DMS153 (cell line): ENCODE measurements at places on chromosomes 11 and 22.

GRCh38 chr11:108497317-108498045, 703 bp downstream of the POGLUT3 start:
- peak; percentile 76 for DNase-seq

GRCh38 chr11:96045622-96046456, 121.9 kb upstream of the MTMR2 start:
- DNase-seq: no peak

GRCh38 chr22:31056986-31057599, 24.0 kb upstream of the SMTN start:
- no peak for DNase-seq

DNA sequence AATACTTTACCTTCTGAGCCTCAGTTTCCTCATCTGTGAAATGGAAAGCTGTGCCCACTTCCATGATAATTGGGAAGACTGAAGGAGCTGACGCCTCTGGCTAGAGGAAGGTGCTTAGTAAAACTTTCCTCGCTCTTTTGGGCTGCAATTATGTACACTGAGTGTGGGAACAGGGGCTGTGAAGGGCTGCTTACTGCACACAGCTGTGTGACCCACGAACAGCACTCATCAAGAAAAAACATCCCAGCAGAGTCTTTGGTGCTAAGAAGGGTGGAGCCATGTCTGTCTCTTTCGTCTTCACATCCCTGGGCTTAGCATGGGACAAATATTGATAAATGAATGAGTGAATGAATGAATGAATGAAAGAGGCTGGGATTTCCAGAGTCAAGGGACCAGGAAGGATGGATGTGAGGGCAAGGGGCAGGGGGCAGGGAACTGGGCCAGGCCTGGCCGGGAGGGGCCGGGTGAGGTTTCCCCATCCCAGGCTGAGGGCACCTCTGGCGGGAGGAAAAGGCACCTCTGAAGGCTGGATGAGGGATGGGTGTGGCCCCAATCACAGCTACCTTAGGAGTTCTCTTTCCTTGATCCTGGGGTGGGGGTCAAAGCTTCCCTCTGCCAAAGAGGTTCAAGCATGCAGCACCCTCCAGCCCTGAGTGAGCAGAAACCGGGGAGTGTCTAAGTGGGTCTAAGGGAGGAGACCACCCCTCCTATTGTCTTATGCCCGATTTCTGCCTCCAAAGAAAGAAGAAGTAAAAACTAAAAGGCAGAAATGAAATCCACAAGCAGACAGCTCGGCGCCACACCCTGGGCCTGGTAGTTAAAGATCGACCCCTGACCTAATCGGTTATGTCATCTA, 9.2 kb upstream of the CD5 start:
- no peak for DNase-seq

DNA sequence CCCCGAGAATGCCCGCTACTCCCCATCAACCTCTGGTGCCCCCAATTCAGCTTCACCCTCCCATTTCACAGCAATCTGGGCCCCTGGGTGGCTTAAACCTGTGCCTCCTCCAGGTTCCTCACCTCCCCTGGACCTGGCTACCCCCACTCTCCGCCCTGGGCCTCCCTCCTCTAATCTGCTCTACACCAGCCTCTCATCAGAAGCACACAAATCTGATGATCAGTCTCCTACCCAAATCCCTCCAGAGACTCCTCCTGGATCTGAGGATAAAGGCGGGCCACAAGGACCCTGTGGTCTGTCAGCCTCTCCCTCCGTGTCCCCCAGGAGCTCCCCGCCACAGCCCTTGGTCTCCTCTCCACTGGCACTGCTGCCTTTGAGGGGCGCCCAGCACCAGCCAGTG, 23.2 kb upstream of the IGLL1 start:
- DNase-seq: no peak

DNA sequence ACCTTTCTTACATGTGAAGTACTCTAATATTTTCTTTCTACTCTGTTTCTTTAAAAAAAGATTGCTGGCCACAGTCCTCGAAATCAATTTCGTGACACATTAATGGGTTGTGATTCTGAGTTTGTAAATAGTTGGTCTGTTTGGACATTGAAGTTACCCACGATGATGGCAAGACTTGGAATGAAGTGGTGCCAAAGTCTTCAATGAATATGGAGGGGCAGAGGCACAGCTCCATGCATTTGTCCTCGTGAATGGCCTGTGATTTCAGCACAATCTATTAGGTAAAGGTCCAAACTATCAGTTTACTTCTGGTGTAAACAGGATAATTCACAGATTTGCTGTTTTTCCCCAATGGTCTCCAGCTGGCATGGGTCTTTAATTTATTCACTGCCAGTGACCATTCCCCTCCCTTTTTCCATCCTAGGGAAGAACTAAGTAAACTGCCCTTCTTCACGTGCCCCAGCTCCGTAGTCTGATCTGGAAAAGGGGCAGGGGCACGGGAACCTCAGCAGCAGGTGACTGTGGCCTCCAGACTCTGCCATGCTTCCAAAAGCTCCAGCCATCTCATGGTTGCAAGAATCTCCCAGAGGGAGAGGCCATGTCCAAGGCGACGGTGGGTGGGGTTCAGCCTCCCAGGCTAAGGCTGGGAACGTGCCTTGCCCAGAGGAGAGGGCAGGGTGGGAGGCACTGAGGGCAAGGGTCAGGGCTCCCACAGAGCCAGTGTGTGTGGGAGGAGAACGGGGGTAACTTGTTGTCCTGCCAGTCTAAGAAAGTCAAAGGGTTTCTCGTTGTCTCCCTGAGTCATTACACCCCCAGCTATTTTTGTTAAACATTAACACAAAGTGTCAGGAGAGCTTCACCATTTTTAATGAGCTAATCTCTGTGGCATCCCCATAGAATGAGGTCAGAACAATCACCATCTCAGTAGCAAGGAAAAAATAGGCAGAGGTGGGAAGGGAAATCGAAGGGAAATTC, 16.9 kb upstream of the PEX26 start:
- DNase-seq: no peak

GRCh38 chr11:36354221-36355003, 58.3 kb downstream of the PRR5L start:
- DNase-seq: no peak

- DNase-seq: peak; percentile 46
These were observed 174.3 kb upstream of the FAT3 start for GRCh38 chr11:92050305-92050704.

DNA sequence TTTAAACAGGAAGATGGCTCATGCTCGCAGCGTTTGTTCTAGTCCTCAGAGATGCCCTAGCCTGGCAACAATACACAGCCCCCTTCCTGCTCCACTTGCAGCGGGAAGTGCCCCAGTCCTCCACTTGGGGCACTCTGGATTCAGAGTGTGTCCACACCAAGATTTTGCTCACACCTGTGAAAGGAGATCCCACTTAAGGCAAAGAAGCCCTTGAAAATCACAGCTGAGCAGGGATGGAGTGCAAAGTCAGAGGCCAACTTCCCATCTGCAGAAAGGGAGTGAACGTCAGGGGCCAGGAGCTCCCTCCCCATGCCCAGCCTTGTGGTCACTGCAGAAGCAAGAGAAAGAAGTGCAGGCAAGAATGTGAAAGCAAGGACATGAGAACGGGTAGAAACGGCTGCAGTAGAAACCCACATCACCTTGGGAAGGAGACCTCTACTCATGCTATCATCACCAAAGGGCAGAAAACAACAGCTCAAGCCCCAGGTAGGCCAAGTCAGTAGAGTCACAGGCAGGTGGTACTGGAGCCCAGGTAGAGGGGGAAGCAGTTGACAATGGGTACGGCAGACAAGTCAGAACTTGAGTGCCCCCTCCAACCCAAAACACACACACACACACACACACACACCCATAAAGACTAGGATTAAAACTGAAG, 157.4 kb downstream of the BUD13 start:
- DNase-seq: no peak

DNA sequence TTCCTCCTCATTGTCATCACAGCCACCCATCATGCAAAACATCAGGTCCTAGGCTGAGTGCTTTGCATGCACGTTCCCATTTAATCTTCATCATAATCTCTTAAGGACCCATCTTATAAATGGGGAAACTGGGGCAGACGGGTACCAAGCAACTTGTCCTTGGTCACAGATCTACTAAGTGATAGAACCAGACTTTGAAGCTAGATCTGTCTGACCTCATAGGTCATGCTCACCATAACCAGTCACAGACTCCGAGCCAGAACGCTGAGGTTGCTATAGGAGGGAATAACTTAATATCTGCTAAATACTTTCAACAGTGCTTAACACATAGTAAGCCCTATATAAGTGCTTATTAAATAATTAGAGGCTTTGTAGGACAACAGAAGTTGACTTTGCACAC, 37.7 kb downstream of the POU2AF3 start:
- no peak for DNase-seq

DNA sequence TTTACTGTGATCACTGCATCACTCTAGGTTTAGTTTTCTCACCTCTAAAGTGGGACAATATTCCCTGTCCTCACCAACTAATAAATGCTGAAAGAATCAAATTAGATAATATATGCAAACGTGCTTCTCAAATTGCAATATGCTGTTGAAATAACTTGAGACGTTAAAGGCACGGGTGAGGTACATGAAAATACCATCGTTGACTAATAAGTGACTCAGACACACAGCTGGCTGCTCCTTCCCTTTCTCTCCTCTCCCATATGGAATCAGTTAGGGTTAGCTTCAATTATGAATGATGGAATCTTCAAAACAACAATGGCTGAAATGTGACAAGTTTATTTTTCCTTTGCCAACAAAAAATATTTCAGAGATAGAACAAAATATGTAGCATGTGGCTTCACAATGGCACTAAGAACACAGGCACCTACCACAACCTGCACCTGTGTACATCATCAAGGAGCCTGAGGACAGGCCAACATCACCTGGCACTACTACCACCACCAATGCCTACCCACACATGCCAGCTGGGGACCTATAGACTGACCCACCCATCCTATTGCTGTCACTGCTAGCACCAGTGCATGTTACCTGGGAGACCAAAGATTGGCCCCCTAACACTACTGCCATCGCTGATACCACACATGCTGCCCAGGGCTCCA, 13.7 kb downstream of the GDPD4 start:
- no peak for DNase-seq

GRCh38 chr11:10236840-10237239, 57.2 kb downstream of the SBF2 start:
- DNase-seq: no peak

DNA sequence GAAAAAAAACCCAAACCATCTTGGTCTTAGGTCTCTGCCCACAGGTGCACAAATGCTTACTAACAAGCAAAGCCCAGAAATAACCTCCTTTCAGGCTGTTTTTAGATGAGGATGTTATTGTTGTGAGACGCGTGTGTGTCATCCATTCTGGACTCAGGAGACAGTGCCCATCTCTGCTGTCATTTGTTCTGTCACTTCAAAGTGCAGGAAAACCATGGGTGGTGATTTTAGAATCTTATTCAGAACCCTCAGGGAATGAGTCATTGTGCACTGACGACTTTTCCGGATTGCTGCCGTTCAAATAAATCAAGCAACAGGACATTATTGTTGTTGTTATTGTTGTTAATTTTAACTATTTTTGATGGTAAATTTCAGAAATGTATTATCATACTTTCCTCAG, 110.3 kb downstream of the LRRC32 start:
- no peak for DNase-seq
